ENCODE measurements at places on chromosomes 13 and 19. TPM values are rescaled to one million over a fixed set of nuclear protein-coding genes. Genes with fewer than 3 reads are reported as not detected.

DNA sequence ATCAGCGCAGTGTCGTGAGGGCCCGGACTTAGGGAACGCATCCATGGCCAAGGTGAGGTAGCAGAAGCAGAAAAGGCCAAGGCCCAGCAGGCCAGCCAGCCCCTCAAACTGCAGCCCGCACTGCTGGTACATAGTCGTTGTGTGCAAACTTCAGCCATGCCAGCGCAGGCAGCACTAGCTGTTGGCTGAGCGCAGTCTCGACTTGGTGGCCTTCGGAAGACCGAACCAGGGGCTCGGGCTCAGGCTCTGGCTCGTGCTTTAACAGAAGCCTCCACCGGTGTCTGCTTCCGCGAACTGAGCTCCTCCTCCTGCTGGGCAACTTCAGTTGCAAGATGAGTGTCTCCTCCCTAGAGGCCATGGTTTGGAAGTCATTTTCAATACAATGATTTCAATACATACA is 157.5 kb downstream of the DNAJC15 start:
- H3K36me3 ChIP-seq: no peaks in the 10 kb centered on the region
- H3K27ac ChIP-seq: no peak overlapping the region
- H3K4me1 ChIP-seq: no peaks in the 10 kb centered on the region
- peak; percentile 73 for DNase-seq

- DNase-seq: no peak
- peaks cover 16% of the 10 kb centered on the region for H3K4me1 ChIP-seq
- peak overlapping the region; percentile 76 for H3K27ac ChIP-seq
- H3K27me3 ChIP-seq: no peaks in the 10 kb centered on the region
- H3K4me3 ChIP-seq: no peak overlapping the region
- H3K36me3 ChIP-seq: no peaks in the 10 kb centered on the region
Observed at GRCh38 chr19:42497492-42498168, 30.7 kb downstream of the CEACAM1 start.

DNA sequence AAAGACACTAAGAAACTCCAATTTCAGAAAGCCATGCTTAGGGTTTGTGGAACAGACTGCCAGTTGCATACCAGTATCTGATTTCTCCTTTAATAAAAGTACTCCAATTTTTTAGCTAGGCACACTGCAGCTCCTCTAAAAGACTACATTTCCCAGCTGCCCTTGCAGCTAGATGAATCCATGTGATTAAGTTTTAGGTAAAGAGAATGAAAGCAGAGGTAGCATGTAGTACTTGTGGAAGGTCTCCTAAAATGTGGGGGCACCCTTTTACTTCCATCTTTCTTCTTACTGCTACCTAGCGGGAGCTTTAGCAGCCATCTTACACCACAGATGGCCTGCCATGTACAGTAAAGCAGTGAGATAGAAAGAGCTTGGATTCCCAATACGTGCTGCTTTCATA is 33.0 kb upstream of the TSC22D1 start:
- no peak overlapping the region for H3K27ac ChIP-seq
- no peaks in the 10 kb centered on the region for H3K27me3 ChIP-seq
- DNase-seq: no peak
- no peaks in the 10 kb centered on the region for H3K4me1 ChIP-seq

- peak overlapping the region; percentile 3 for H3K27ac ChIP-seq
- no peak overlapping the region for H3K4me3 ChIP-seq
- H3K36me3 ChIP-seq: peaks cover 42% of the 10 kb centered on the region
- no peaks in the 10 kb centered on the region for H3K27me3 ChIP-seq
- peaks cover 73% of the 10 kb centered on the region for H3K4me1 ChIP-seq
Observed at GRCh38 chr13:79398915-79399314, 7.1 kb downstream of the RBM26 start.

DNA sequence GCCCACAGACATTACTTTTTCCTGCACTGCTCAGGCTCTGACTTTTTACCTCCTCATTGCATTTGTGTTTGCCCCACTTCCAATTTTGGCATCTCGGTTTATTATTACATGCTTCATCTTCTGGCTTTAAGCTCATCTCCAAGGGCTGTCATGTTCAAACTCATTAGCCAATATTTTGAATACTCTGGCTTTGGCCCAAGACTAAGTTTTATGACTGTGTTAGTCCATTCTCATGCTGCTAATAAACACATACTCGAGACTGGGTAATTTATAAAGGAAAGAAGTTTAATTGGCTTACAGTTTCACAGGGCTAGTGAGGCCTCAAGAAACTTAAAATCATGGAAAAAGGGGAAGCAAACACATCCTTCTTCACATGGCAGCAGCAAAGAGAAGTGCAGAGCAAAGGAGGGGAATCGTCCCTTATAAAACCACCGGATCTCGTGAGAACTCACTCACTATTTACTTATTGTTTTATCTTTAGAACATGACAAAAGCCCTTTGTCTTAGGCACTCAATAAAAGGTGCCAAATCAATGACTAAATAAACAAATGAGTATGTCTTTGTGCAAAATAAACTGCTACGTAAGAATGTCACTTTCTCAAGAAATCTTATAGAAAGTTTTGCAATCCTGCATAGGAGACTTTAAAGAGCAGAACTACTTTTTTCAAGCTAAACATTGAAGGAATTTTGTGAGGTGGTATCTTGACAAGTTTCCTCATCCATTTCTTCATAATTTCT is 233.4 kb upstream of the SPRY2 start:
- no peaks in the 10 kb centered on the region for H3K27me3 ChIP-seq
- no peak overlapping the region for H3K27ac ChIP-seq
- H3K36me3 ChIP-seq: no peaks in the 10 kb centered on the region
- H3K4me1 ChIP-seq: no peaks in the 10 kb centered on the region

DNA sequence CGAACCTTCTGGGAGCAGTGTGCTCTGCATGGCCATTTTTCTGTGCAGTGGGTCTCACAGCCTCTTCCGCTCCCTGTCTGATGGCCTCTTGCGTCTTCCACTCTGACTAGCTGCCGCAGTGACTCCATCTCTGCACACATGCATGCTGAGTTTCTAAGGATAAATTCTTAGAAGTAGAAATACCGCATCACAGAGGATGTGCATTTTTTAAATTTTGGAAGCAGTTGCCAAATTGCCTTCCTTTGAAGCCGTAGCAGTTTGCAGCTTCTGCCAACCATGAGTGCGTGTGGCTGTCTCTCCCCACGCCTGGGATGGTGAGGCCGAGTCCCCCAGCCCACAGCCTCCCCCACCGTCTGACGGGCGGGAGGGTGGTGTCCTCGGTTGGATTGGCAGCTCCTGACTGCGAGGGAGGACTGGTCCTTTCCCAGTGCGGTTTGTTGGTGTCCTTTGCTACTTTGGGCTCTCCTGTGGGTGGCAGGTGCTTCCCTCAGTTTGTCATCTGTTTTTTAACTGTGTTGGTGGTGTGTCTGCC is 9.8 kb downstream of the FZR1 start:
- H3K4me3 ChIP-seq: no peak overlapping the region
- H3K27ac ChIP-seq: peak overlapping the region; percentile 25
- DNase-seq: no peak
- peaks cover 55% of the 10 kb centered on the region for H3K36me3 ChIP-seq
- peaks cover 99% of the 10 kb centered on the region for H3K4me1 ChIP-seq

DNA sequence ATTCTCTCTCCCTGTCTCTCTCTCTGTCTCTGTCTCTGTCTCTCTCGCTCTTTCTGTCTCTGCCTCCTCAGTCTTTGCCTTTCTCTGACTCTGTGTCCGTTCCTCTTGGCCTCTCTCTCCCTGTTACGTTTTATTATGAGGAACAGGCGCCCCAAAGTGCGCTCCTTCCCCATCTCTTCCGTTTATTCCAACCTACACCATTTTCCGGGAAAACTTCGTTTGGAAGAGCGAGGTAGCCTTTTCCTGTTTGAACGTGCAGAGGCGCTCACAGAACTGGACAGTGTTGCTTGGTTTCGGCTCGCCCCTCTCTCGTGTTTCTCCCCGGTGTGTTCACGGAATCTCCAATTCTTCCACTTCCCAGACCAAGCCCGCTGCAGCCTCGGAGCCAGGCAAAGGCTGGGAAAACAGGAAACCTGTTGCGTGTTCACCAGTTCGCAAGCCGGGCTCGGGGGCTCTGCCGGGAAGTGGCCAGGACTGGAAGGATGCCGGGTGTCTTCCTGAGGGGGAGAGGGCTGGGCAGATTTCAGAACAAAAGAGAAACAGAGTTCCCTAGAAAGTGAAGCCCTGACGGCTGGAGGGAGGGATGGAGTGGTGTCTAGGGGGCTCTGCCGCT is 605 bp downstream of the TMEM255B start:
- peak; percentile 81 for DNase-seq
- H3K27me3 ChIP-seq: peaks cover 23% of the 10 kb centered on the region
- no peaks in the 10 kb centered on the region for H3K36me3 ChIP-seq
- H3K4me3 ChIP-seq: peak overlapping the region; percentile 85

DNA sequence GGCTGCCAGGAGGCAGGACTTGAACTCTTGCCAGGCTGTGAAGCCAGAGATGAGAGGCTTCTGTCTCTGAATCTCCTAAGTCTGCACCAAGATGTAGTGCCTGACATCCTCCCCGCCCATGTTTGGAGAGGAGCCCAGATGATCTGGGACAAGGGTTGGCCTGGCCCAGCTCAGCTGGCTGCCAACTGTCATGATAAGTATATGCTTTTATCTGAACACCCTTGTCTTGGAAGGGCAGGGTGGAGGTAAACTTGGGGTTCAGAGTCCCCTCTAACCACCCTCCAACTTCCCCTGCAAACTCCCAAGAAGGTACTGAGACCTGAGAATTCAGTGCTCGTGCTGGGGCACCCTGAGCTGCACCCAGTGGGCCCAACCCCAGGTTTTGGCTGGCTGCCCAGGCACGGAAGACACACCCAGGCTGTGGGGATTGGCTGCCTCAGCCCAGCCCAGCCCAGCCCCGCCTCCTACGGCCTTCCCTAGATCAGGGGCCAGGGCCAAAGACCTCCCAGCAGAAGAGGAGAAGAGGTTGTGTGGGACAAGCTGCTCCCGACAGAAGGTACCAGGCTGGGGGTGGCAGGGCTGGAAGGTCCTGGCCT is at the start of gene CYP4F12:
Gene CYP4F12, plus strand, starts transcription at position 508 of the 596 bp plus-strand sequence. CDS start 443 bp downstream, outside the sequence.
- peak; percentile 77 for DNase-seq
- no peaks in the 10 kb centered on the region for H3K36me3 ChIP-seq
- H3K4me3 ChIP-seq: no peak within 1 kb of the TSS
- H3K27me3 ChIP-seq: peaks cover 26% of the 10 kb centered on the region
- peak within 1 kb of the TSS; percentile 20 for H3K27ac ChIP-seq

- peak overlapping the region; percentile 41 for H3K4me3 ChIP-seq
- H3K27ac ChIP-seq: peak overlapping the region; percentile 93
- peaks cover 100% of the 10 kb centered on the region for H3K4me1 ChIP-seq
- peak; percentile 79 for DNase-seq
Observed at GRCh38 chr19:38664503-38665211, 17.2 kb downstream of the ACTN4 start.

DNA sequence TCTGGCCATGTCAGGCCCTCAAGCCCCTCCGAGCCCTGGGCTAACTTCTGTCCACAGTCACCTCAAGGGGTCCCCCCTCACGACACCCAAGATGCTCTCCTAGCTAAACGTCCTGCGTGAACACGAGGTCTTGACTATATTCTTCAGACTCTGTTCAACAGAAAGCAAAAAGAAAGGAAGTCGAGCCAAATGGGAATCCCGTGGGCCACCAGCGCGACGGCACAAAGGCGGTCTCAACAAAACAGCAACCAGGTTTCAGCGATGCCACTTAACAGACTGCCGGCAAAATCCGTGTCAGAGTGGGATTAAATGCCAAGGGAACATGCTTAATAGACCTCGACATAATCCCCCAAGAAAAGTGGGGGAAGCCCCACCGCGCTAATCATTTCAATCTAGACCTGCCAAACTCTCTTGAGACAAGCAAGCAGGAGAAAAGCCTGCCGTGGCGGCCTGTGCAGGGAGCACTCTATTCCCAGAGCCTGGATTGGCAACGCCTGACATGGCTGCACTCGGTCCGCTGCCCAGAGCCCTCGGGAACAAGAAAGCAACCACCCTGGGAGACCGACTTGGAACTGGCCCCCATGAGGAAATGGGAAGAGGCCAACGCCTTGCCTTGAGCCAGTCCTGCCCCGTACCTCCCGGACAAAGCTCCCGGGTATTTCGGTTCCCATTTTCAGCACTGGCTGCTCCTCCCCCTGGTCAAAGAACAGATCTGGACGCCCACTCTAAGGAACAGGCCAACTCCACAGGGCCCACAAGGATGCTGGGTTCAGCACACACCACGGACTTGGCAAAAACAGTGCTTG is 16.0 kb downstream of the ZC3H4 start:
- H3K27me3 ChIP-seq: no peaks in the 10 kb centered on the region
- H3K36me3 ChIP-seq: peaks cover 13% of the 10 kb centered on the region
- peak; percentile 62 for DNase-seq
- no peak overlapping the region for H3K4me3 ChIP-seq

- DNase-seq: no peak
- H3K27ac ChIP-seq: no peak overlapping the region
- no peak overlapping the region for H3K4me3 ChIP-seq
- H3K36me3 ChIP-seq: no peaks in the 10 kb centered on the region
- no peaks in the 10 kb centered on the region for H3K27me3 ChIP-seq
Observed at GRCh38 chr13:78779608-78780007, 120.7 kb upstream of the OBI1 start.

GRCh38 chr13:76266561-76266960 is 619.6 kb downstream of the KCTD12 start:
- H3K4me1 ChIP-seq: no peaks in the 10 kb centered on the region
- H3K27me3 ChIP-seq: no peaks in the 10 kb centered on the region
- H3K27ac ChIP-seq: no peak overlapping the region
- no peak overlapping the region for H3K4me3 ChIP-seq

DNA sequence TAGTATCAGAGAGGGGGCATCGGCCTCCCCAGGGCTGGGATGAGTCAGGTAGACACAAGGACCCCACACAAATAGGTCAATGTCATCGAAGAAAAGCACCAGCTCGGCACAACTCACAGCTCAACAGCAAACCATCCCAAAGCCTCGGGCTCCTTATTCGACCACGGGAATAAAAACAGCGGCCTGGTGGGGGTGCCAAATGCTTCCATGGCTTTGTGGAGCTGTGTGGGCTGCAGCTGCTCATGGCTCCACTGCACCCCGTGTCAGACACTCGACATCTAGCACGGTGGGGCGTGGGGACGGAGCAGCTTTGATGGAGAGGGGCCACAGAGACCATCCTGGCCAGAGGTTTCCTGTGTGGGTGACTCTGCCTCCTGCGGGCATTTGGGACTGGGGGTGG is 212.5 kb upstream of the SOX1 start:
- no peaks in the 10 kb centered on the region for H3K4me1 ChIP-seq
- peaks cover 16% of the 10 kb centered on the region for H3K27me3 ChIP-seq
- no peak for DNase-seq
- H3K4me3 ChIP-seq: no peak overlapping the region
- no peak overlapping the region for H3K27ac ChIP-seq

- no peaks in the 10 kb centered on the region for H3K36me3 ChIP-seq
- no peak overlapping the region for H3K27ac ChIP-seq
- no peak for DNase-seq
- H3K4me3 ChIP-seq: no peak overlapping the region
Observed at GRCh38 chr13:31699650-31700049, 39.7 kb upstream of the RXFP2 start.

GRCh38 chr13:75947448-75947847 is 311.3 kb downstream of the LMO7 start:
- no peak for DNase-seq
- H3K27me3 ChIP-seq: no peaks in the 10 kb centered on the region
- no peak overlapping the region for H3K4me3 ChIP-seq
- H3K4me1 ChIP-seq: no peaks in the 10 kb centered on the region

The CGB3 gene
- polyA plus RNA-seq: not detected

The POLR1D gene
- 117 TPM for polyA plus RNA-seq

The PNMA8B gene
- polyA plus RNA-seq: 0.57 TPM

Data from spleen (tissue), 13 donors.